CD8-positive, alpha-beta memory T cell (primary cell): ENCODE measurements at places on chromosomes 12 and 14. TPM values are rescaled to one million over a fixed set of nuclear protein-coding genes. Genes with fewer than 3 reads are reported as not detected.

The ZNF385A gene
- 0.77 TPM for total RNA-seq

The RASSF8 gene
- not detected for total RNA-seq

The B3GNT4 gene
- total RNA-seq = 0.18 TPM

The CDCA4 gene
- total RNA-seq = 76.7 TPM

The DLGAP5 gene
- total RNA-seq = 38.8 TPM

The APOF gene
- total RNA-seq = not detected

The KRT83 gene
- not detected for total RNA-seq

The TMEM132C gene
- total RNA-seq = not detected

The UNC79 gene
- total RNA-seq = 0.07 TPM

The SAMD15 gene
- total RNA-seq = 1.0 TPM

The CLEC4A gene
- 0.42 TPM for total RNA-seq

The KRT6A gene
- not detected for total RNA-seq

The SMIM41 gene
- not detected for total RNA-seq
